Right cardiac atrium (tissue), 5 donors: ENCODE measurements at places on chromosomes 7 and 10.
A peak's percentile ranks its signal among the peaks of the same experiment; 100 is the strongest.

GRCh38 chr7:139886206-139886605, 57.1 kb downstream of the TBXAS1 start:
- no peak for DNase-seq

DNA sequence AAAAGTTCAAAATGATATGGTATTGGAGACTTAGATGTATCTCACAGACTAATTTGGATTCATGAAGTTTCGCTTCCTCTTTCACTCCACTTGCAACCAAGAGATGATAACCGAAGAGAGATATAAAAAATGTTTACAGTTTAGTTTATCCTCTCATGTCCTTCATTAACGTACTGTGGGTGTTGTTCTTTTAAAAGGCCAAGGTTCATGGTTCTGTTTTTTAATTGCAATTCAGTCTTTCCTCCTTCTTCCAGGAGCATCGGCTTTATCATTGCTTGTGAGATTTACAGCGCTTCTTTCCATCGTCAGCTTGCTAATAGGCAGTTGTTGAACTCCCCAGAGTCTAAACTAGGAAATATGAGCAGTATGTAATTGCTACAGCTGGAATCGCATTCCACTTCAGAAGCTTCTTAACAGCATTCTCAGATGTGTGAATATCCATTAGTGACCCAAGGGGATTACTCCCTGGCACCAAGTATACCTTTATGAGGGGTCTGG, 75.9 kb upstream of the HGF start:
- no peak for DNase-seq

DNA sequence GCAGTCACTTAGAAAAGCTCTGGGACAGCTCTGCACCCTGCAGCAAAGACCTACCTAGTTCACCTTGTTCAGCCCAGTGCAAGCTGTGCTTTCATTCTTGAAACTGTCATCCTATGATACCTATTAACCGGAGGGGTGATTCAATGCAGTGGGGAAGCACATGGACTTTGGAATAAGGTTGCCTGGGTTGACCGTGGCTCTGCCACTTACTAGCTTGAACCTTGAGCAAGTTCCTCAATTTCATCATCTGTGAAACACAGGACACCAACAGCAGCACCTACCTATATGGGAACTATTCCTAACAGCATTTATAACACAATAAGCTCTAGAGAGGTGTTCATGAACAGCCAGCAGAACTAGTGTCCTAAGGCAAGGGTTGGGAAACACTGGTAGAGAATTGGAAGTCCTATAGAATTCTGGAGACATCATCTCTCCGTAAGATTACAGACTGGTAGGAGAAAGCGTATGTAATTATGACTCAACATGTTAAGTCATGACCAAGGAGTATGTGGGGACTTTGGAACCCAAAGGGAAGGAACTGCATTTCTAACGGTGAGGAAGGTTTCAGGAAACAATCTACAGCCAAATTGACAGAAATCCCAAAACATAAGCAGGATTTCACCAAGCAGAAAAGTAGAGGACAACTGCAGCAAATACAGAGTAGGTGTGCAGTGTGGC, 270.0 kb downstream of the USP6NL start:
- DNase-seq = no peak

DNA sequence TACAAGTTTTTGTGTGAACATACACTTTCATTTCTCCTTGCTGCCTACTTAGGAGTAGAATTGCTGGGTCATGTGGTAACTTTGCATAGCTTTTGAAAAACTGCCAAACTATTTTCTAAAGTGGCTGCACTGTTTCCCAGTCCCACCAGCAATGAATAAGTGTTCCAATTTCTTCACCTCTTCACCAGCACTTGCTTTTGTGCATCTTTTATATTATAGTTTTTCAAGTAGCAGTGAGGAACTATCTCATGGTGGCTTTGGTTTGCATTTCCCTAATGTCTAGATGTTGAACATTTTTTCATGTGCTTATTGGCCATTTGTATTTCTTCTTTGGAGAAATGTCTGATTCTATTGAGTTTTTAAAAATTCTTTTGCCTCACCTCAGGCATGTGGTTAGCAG, 229.9 kb upstream of the TCF7L2 start:
- no peak for DNase-seq

DNA sequence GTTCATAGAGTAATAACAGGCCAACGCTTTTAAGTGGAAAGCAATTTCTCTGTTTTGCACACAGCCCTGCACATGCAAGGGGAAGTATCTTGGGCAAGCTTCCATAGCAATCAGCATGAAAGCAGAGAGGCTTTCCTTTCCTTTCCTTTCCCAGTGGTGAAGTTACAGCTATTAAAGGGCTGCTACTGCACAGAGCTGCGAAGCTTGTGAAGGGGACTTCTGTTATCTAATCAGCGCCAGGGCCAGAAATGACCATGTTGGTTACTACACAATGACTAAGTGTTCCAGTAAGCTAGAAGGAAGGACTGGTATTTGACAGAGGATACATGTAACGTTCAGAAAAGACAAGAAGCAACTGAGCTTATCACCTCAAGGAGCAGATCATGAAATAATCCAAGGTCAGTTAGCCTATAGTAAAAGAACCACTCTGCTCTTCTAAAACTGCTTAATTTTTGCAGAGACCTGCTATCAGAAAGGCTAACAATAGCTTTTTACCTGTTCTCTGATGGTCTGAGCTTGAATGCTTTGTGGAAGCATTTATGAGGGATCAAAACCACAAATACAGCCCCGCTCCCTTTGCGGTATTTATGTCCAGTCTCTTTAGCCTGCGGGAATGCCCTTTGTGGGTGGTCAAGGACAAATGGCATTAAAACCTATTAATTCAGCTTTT, 45.9 kb downstream of the SGMS1 start:
- no peak for DNase-seq

GRCh38 chr10:58932577-58933314, 243.7 kb upstream of the PHYHIPL start:
- no peak for DNase-seq

GRCh38 chr7:54831046-54831643, 72.1 kb upstream of the SEC61G start:
- no peak for DNase-seq

DNA sequence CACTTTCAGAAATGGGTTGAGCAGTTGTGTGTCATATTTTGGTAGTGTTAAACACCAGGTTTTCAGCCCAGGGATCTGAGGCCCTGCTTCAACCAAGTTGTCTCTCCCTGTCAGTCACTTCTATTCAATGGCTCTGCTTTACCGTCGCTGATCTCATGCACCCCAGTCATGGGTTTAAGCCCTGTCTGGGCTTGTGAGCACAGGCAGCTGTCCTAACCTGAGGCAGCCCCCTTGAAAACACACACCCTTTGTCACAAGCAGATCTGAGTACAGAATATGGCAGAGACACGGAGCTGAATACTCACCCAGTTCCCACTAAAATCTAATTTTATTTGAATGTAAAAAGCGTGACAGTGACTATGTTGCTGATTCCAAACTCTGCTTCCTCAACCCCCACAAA, 110.6 kb upstream of the GLI3 start:
- DNase-seq = no peak

GRCh38 chr7:143255564-143255963, 7.7 kb upstream of the GSTK1 start:
- no peak for DNase-seq

- DNase-seq = no peak
These were observed 115.9 kb downstream of the MICU1 start for GRCh38 chr10:72509941-72510340.

GRCh38 chr7:69630292-69630691, 32.0 kb downstream of the AUTS2 start:
- DNase-seq = no peak

GRCh38 chr10:69382382-69383117, 34.2 kb downstream of the TACR2 start:
- no peak for DNase-seq

- peak; percentile 16 for DNase-seq
These were observed 35.0 kb upstream of the PDCD4 start for GRCh38 chr10:110836706-110837105.

DNA sequence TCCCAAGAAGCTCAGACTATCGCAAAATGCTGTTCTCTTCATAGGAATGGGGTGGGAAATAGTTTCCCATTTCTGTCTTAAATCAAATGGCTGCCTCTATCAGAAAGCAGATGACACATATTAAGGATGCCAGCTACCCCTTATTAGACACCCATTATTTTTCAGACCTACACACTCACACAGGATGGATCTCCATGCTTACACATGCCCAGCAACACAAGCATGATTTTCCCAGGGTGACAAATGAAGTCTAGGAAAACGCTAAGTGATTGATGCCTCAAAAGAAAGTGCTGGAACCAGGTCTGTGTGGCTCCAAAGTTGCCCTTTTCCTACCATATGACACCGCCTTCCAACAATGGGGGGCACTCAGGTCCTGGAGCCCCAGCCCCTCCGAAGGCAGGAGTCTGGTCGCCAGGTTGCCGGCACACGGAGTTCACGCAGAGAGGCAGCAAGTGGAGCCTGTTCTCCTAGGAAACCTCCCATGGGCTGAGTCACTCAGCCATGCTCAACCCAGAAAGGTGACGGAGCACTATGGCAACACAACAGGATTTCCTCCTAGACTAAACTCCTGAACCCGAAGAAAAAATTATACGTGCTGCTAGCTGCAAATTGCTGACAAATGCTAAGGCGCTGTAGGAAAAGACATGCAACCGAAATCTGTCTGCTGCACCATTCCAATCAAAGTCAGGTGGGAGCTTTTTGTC, 19.8 kb downstream of the VOPP1 start:
- no peak for DNase-seq

DNA sequence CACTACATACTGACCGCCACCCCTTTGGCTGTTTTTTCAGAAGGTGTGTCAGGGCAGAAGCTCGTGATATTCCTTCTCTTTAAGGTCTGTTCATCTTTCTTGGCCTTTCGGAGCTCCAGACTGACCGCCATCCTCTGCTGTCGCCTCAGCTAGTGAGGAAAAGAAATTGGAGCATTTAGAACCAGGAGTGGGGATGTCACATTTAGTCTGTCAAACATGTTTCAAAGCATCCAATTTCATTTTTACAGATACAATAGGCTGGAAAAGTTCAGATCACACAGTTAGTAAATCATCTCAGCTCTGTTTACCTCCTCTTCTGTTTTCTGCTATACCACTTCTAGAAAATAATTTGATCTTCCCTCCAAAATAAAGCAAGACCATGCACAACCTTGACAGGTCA, 4.8 kb downstream of the KPNA7 start:
- no peak for DNase-seq

DNA sequence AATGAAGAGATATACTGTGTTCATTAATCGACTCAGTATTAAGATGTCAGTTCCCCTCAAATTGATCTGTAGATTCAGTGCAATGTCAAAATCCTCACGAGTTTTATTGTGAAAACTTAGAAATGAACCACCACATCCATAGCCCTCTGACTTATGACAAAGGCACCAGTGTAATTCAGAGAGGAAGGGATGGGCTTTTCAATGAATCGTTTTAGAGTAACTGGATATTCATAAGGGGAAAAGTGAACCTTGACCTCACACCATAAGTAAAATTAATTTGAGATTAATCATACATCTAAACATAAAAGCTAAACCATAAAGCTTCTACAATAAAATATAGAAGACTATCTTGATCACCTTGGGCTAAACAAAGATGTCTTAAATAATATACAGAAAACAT, 128.1 kb downstream of the ELFN1 start:
- no peak for DNase-seq

- no peak for DNase-seq
These were observed 3.7 kb upstream of the ZFYVE27 start for GRCh38 chr10:97733256-97733655.

DNA sequence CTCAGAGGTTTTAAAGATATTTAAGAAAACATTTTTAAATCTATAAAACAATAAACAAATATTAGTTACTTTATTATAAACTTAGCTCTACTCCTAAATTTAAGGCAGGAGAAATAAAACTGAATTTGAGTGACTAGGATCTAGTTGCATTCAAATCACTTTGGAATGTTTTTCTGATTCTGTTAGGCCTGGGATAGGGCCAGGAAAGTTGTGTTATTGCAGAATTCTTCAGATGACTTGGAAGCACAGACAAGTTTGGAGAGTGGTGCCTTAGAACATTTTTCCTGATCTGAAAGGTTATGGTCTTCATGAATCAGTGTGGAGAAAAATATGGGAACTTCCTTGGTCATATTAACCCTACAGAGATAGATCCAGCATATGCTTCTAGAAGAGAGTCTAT, 15.6 kb upstream of the SLC25A13 start:
- no peak for DNase-seq

GRCh38 chr10:104260775-104261115, 6.1 kb downstream of the GSTO1 start:
- DNase-seq = no peak
